Effector memory CD8-positive, alpha-beta T cell (primary cell): ENCODE measurements at places on chromosomes 7 and 10.
A peak's percentile ranks its signal among the peaks of the same experiment; 100 is the strongest.

- peak overlapping the region; percentile 60 for H3K4me3 ChIP-seq
- no peak for DNase-seq
- H3K36me3 ChIP-seq, result peaks cover 6% of the 10 kb centered on the region
- H3K4me1 ChIP-seq, result peaks cover 20% of the 10 kb centered on the region
Measured at GRCh38 chr7:159068893-159069448, 75.7 kb downstream of the VIPR2 start.

DNA sequence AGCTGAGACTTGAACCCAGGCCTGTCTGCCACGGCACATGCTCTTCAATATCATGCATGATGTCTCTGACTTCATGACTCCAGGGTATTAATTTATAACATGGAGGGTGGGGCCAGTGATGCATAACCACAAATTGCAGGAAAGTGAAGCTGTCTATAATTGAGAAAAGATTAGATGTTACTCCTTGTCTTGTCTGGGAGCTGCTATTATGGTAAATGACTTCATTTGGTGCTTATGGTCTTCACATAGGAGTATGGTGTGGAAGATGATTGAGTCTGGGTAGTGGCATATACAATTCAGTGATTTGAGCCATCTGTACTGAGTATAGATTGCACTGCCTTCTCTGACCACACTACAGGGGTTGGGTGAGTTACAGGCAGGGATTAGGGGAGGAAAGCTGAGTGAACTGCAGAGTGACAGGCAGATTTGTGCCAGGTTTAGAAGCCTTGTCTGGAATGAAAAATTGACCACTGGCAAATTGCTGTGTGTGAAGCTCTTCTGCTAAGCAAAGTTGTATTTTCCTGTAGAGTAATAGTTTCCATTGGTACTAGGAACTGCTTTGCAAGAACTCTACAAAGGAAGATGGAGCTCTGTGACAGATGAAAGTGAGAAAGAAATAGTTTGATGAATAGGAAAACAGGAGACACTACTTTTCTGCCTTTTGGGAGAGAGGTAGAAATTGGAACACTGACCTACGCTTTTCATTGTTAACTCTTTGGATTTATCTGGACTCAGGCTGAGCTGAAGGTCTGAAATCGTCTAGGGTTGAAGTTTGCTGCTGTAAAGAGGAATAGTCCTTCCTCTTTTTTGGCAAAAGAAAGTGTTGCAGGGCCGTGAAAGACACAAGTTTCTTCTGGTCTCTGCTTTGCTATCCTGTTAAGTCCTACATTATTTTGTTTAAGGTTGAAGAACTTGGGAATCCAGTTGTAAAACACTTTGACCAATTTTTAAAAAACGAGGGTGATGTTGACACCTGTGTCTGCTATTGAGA is 2.7 kb downstream of the SND1 start:
- H3K27ac ChIP-seq, result peak overlapping the region; percentile 26
- peak overlapping the region; percentile 98 for H3K4me3 ChIP-seq
- H3K4me1 ChIP-seq, result peaks cover 67% of the 10 kb centered on the region

DNA sequence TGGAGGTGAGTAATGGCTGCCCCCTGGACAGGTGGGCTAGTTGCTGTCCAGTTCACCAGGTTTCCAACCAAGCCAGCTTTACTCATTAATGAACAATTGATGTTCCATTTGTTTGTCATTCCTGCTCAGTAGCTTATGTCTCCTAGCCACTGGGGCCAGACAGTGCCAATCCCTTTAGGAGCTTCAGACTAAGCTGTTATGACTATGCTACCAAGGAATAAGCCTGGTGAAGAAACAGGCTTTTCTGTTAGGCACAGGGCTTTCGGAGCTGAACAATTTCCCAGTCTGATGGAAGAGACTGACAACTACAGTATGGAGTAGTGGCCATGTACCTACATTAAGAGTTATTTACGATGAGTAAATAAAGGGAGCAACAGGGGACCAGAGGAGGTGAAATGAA is 2.1 kb upstream of the FMC1 start:
- H3K4me1 ChIP-seq, result peaks cover 24% of the 10 kb centered on the region
- H3K36me3 ChIP-seq, result peaks cover 39% of the 10 kb centered on the region
- H3K27ac ChIP-seq, result peak overlapping the region; percentile 100
- DNase-seq, result no peak
- H3K4me3 ChIP-seq, result peak overlapping the region; percentile 28
- H3K27me3 ChIP-seq, result peaks cover 7% of the 10 kb centered on the region

- DNase-seq, result no peak
- H3K4me3 ChIP-seq, result no peak overlapping the region
- H3K4me1 ChIP-seq, result no peaks in the 10 kb centered on the region
- H3K27me3 ChIP-seq, result no peaks in the 10 kb centered on the region
- no peak overlapping the region for H3K27ac ChIP-seq
Measured at GRCh38 chr10:21003240-21003822, 106.2 kb upstream of the NEBL start.

GRCh38 chr7:117323851-117324711 is 1.2 kb upstream of the WNT2 start:
- H3K4me3 ChIP-seq, result no peak overlapping the region
- DNase-seq, result no peak
- peaks cover 44% of the 10 kb centered on the region for H3K27me3 ChIP-seq
- no peak overlapping the region for H3K27ac ChIP-seq
- no peaks in the 10 kb centered on the region for H3K36me3 ChIP-seq

- H3K27ac ChIP-seq, result no peak overlapping the region
- no peak for DNase-seq
- H3K36me3 ChIP-seq, result no peaks in the 10 kb centered on the region
- H3K4me1 ChIP-seq, result no peaks in the 10 kb centered on the region
Measured at GRCh38 chr7:32679192-32679591, 183.9 kb downstream of the AVL9 start.

GRCh38 chr10:128054163-128054970 is 71.9 kb downstream of the MKI67 start:
- H3K4me1 ChIP-seq, result peaks cover 61% of the 10 kb centered on the region
- no peak overlapping the region for H3K27ac ChIP-seq
- peaks cover 84% of the 10 kb centered on the region for H3K36me3 ChIP-seq
- H3K4me3 ChIP-seq, result peak overlapping the region; percentile 13
- no peak for DNase-seq

DNA sequence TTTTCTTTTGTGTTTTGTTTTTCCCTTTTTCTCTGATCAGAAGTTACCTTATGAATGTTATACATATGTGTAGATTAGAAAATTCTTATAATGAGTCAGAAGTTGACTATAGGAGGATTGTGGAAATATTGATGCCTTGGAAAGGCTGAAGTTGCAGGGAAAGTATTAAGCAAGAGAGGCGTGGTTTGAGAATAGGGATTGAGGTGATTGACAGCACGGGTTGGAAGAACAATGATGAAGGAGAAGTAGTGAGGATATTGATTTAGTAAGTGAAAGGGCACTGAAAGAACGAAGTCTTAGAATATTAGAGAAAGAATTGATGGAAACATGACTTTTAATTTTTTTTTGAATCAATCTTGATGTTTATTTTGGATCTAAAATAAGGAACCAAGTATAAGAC is 176.0 kb downstream of the EXOC4 start:
- no peaks in the 10 kb centered on the region for H3K27me3 ChIP-seq
- H3K36me3 ChIP-seq, result peaks cover 9% of the 10 kb centered on the region
- DNase-seq, result no peak
- peaks cover 14% of the 10 kb centered on the region for H3K4me1 ChIP-seq

DNA sequence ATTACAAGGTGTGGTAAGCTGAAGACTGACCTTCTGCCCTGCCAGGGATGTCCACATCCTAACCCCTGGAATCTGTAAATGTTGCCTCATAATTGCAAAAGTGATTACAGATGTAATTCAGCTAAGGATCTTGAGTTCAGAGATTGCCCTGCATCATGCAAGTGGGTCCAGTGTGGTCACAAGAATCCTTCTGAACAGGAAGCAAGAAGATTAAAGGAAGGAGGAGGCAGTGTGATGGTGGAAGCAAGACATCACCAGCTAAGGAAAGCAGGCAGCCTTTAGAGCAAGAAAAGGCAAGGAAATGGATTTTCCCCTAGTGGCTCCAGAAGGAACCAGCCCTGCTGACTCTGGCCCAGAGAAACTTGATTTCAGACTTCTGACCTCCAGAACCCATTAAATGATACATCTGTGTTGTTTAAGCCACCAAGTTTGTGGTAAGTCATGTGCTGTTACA is 78.1 kb downstream of the USP6NL start:
- H3K4me1 ChIP-seq, result peaks cover 7% of the 10 kb centered on the region
- H3K36me3 ChIP-seq, result no peaks in the 10 kb centered on the region
- DNase-seq, result no peak
- H3K27ac ChIP-seq, result no peak overlapping the region
- no peak overlapping the region for H3K4me3 ChIP-seq
- peaks cover 21% of the 10 kb centered on the region for H3K27me3 ChIP-seq

DNA sequence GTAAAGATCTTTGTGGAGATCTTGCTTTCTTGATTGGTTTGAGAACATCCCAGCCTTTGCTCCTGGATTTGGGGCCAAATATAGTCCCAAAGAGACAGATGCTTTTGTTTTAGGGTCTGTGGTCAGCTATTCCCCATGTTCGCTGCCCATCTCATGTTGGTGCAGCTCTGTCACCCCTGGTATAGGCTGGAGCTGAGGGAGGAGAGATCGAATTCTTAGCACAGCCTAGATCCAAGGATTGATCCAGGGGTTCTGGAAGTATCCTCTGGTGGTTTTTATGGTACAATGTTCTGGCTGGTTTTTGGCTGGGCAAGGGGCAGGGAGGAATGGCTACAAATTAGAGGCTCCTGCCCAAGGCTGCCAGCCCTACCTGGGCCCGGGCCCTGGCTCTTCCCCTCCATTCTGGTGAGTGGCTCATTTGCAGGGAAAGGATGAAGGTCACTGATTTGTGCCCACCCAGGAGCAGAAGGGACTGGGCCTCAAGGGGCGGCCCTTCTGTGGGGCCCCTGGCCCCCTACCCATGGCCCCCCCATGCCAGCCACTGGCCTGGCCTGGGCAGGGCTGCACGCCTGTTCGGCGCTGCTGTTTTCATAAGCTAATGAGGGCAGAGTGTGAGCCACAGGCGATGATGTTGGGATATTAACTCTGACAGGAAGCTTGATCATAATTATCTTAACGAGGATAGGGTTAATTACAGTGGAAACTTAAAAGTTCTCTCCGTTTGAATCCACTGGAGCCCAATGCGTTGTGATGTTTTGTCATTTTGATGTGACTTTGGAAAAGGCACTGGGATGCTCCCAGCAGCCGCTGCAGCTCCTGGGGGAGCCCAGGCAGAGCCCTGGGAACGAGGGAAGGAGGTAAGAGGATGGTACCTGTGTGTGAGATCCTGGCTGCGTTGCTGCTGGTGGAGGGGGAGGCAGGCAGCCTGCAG is 600.6 kb downstream of the LRMDA start:
- H3K4me1 ChIP-seq, result no peaks in the 10 kb centered on the region
- DNase-seq, result no peak
- H3K27ac ChIP-seq, result no peak overlapping the region
- H3K36me3 ChIP-seq, result no peaks in the 10 kb centered on the region
- no peak overlapping the region for H3K4me3 ChIP-seq

DNA sequence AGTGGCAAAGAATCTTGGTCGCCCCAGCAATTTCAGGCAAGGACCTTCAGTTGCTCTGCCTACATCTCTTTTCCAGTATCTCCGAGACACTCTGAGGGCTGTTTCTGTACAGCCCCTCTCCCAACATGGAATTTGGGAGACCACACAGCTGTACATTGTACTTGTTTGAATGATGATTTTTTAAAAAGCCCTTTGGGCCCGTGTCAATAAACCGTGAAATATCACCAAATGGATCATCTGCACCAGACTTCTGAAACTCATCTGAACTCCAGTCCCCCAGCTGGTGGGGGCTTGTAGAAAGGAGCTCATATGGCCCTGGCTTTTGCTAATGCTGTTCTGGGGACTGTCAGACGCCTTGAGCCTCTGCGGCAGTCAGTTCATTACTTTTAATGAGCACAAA is 374.9 kb downstream of the BBS9 start:
- no peak overlapping the region for H3K4me3 ChIP-seq
- no peaks in the 10 kb centered on the region for H3K27me3 ChIP-seq
- no peaks in the 10 kb centered on the region for H3K4me1 ChIP-seq
- H3K27ac ChIP-seq, result no peak overlapping the region

DNA sequence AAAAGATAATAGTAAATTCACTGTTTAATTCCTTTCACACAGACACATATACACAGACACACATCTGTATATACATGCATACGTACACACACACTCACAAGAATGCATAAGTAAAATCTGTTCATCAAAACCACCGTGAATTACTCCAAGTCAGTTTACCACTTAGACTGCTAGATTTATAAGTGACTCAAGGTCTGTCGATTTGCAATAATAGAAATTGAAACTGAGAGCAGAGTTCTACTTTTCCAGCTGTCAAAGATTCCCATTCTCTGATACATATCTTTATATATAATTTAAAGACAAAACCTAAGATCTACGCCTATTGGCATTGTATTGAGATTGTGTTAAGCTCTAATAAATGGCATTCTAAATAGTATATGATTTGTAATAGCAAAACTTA is 9.9 kb upstream of the HGF start:
- H3K4me1 ChIP-seq, result no peaks in the 10 kb centered on the region
- no peaks in the 10 kb centered on the region for H3K27me3 ChIP-seq
- H3K36me3 ChIP-seq, result no peaks in the 10 kb centered on the region
- no peak for DNase-seq
- no peak overlapping the region for H3K27ac ChIP-seq

GRCh38 chr7:157139111-157139809 is 534 bp downstream of the UBE3C start:
- peak overlapping the region; percentile 65 for H3K27ac ChIP-seq
- peaks cover 42% of the 10 kb centered on the region for H3K4me1 ChIP-seq
- no peaks in the 10 kb centered on the region for H3K27me3 ChIP-seq
- peak overlapping the region; percentile 78 for H3K4me3 ChIP-seq
- peak; percentile 68 for DNase-seq

DNA sequence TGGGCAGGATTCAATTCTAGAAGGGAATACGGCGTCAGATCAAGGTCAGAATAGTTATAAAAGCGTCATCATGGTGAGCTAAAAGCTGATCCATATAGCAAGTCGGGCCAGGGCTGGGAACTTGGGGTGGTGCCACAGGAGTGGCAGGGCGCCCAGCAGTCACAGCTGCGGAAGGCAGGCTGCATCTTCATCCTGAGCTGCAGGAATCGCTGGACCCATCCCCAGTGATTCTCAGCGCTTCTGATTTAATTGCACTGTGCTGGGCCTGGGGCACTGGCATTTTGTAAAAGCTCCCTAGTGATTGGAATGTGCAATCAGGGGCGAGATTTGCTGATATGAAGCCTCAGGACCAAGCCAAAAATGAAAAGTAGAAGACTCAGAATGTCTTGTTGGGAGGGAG is 135.3 kb downstream of the CTTNBP2 start:
- no peak for DNase-seq
- H3K4me1 ChIP-seq, result no peaks in the 10 kb centered on the region
- H3K27me3 ChIP-seq, result no peaks in the 10 kb centered on the region
- H3K4me3 ChIP-seq, result no peak overlapping the region

- H3K36me3 ChIP-seq, result no peaks in the 10 kb centered on the region
- DNase-seq, result no peak
- H3K4me3 ChIP-seq, result no peak overlapping the region
- no peaks in the 10 kb centered on the region for H3K27me3 ChIP-seq
Measured at GRCh38 chr10:124119946-124120345, 26.5 kb upstream of the CHST15 start.

- H3K27me3 ChIP-seq, result no peaks in the 10 kb centered on the region
- DNase-seq, result no peak
- no peaks in the 10 kb centered on the region for H3K4me1 ChIP-seq
- H3K36me3 ChIP-seq, result no peaks in the 10 kb centered on the region
- H3K4me3 ChIP-seq, result no peak overlapping the region
Measured at GRCh38 chr10:77350711-77351119, 286.9 kb downstream of the KCNMA1 start.
